ENCODE measurements at places on chromosomes 13 and 19.

DNA sequence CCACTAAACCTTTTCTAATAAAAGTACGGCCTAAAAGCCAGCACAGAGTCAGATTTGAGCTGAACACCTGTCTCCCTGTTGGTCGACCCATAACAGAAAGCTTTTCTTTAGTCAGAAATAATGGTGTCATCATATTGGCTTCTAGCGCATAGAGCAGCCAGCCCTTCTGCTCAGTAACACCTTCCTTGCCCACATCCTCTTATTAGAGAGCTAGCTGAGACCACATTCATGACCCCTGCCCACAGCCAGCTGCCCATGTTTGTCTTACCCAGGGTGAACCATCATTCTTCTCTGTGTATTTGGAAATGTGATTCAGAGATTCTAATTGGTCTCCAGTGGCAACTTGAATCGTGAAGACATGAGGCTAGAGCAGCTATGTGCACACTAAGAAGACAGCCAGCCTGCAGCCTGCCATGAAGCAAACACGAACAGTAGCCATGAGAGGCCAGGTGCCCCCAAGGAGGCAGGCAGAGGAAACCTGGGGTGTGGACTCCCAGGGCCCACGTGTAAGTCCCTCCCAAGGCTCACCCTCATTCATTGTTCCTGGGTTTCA lies 82.3 kb upstream of the PDCD5 start:
- peak; percentile 33 for DNase-seq

DNA sequence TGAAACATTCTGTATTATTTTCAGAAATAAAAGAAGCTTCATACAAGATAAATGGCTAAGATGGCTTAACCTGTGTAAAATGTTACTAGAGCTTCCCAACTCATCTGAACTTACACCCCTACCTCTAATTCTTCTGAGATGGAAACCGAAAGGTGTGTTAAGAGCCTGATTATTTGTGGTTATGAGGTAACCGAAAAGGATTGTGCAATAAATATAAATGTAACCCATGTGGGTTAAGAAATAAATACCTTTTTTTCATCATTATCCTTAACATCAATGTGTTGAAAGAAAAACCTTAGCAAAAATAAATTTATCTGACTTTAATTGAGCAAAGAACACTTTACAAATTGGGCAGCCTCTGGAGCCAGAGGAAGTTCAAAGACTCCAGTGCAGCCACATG lies 961.8 kb upstream of the SPRY2 start:
- DNase-seq, result no peak

- DNase-seq, result no peak
Observed at GRCh38 chr13:29459813-29460355, 135.6 kb downstream of the SLC7A1 start.

DNA sequence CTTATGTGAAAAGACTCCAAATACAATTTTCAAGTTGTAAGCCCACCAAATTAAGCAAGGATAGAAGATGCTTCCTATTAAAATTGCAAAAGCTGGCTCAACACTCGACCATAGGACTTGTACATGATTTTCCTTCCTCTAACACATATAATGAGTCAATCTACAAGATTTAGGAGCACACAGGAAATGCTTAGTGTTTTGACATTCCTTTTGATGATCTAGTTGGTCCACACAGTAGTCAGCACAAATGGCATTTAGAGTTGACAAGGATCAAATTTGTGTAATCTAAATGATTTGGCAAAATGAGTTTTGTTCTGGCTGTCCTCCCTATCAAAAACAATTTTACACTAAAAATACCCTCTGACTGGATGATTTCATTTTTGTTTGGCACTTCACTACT lies 340.2 kb downstream of the DIAPH3 start:
- no peak for DNase-seq

DNA sequence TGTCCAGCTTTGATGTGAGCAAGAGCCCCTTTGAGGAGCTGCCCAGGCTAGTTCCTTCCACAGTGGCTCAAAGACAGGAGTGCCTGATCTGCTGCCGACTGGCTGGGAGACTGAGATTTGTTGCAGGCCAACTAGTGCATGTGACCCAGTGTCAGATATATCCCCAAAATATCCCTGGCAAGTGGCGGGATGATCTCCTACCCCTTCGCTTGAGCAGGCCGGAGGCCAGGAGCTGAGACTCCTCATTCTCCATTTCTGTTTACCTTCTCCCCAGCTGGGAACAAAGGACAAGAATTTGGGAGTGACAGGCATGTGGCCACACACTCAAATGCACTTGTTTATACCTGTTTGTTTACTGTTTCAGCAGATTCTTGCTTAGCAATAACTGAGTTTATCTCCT lies 37.1 kb upstream of the XPO4 start:
- DNase-seq, result no peak

DNA sequence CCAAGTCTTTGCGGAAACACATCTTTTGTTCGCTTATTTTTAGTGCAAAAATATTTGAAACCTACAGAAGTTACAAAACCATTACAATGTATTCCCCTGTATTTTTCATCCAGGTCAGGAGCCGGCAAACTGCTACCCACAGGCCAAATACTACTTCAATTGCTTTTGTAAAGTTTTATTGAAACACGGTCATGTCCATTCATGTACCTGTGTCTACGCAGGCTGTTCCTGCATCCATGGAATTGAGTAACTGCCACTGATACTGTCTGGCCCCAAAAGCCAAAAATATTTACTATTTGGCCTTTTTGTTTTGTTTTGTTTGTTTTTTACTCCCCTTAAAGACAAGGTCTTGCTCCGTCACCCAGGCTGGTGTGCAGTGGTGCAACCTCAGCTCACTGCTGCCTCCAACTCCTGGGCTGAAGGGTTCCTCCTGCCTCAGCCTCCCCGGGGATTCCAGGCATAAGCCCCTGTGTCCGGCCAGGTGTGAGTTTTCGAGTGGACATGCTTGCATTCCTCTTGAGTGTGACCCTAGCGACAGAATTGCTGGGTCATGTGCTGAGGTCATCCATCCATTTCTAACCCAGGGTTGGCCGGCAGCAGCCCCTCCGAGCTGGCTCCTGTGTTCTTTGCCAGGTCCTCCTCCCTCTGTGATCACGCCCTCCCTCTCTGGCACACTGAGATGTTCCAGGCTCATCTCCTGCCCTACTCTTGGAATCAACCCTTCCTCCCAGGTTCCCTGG lies 10.9 kb upstream of the S1PR4 start:
- no peak for DNase-seq

GRCh38 chr19:15828121-15828610 lies 12.7 kb upstream of the OR10H1 start:
- DNase-seq, result no peak

DNA sequence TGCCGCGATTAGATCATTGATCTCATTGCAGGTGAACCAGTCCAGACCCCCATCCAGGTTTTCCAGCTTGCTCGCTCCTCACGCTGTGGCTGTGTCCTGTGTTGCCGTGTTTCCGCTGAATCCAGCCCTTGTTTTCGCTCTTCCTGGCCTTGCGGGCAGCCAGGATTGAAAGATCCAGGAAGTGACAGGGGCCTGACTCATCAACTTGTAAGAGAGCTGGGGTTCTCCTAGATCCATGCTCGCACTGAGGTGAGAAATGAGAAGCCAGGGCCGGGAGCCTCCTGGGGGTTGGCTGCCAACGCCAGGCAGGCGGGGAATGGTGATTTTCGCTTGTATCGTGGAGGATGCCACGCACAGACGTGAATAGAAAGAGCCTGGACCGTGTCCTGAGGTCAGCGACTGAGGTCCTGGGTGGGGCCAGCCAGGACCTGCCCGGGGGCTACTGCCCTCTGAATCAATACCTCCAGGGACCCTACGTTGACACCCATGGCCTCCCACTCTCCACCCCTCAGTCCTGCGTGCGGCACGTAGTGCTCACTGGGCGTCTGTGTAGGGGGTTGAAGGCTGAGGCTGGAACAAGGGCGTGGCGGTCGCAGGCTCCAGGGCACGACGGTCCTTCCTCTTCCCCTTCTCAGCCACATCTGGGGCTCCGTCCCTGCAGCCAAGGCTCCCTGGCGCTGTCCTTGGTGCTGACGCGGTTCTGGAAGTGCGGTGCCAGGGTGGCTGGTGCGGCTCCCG lies 7.3 kb upstream of the PTPRH start:
- peak; percentile 59 for DNase-seq

DNA sequence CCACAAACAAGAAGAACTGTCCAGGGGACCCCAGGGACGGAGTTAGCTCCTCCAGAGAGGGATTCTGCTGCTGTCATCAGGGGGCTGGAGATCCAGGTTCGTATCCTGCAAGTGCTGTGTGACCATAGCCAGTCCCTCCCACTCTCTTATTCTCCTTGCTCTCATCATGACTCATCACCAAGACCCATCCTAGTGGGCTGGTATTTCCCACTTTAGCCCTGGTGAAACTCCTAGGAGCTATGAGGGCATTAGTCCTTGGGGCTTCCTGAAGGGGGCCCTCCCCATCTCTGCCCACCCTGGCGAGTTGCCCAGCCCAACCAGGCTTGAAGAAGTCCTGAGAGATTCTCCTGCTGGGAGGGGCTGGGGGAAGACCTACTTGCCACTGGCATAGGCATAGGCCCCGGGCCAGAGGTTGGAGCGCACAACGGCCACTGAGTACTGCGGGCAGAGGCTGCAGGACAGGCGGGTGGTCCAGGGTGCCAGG lies 7.5 kb upstream of the DMWD start:
- DNase-seq, result no peak

- no peak for DNase-seq
Observed at GRCh38 chr13:28052945-28053344, 47.4 kb downstream of the FLT3 start.

DNA sequence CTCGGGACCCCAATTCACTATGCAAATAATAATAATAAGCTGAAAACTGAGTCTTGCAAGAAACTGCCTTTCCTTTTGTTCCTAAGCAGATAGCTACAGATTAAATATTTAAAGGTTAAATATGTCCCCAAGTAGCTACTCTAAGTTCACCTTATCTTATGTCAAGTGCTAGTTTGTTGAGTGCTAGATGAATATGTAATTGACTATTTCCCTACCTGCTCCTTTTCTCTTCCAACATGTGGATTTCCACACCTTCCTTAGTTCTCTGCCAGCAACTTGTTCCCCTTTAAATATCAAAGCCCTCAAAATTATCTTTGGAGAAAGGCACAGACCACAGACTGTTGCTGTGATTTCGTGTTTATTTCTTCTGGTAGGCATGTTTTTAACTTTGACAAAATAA lies 709.2 kb upstream of the SLITRK1 start:
- DNase-seq, result no peak

GRCh38 chr19:44712864-44713515 lies 14.0 kb downstream of the CEACAM16 start:
- no peak for DNase-seq

- DNase-seq, result peak; percentile 82
Observed at GRCh38 chr19:11125994-11126685, 29.4 kb downstream of the SPC24 start.

- DNase-seq, result no peak
Observed at GRCh38 chr13:96299235-96299634, 209.3 kb downstream of the HS6ST3 start.

GRCh38 chr13:39536274-39536673 lies 66.7 kb downstream of the LHFPL6 start:
- no peak for DNase-seq

GRCh38 chr13:71278512-71278911 lies 588.5 kb downstream of the DACH1 start:
- no peak for DNase-seq

DNA sequence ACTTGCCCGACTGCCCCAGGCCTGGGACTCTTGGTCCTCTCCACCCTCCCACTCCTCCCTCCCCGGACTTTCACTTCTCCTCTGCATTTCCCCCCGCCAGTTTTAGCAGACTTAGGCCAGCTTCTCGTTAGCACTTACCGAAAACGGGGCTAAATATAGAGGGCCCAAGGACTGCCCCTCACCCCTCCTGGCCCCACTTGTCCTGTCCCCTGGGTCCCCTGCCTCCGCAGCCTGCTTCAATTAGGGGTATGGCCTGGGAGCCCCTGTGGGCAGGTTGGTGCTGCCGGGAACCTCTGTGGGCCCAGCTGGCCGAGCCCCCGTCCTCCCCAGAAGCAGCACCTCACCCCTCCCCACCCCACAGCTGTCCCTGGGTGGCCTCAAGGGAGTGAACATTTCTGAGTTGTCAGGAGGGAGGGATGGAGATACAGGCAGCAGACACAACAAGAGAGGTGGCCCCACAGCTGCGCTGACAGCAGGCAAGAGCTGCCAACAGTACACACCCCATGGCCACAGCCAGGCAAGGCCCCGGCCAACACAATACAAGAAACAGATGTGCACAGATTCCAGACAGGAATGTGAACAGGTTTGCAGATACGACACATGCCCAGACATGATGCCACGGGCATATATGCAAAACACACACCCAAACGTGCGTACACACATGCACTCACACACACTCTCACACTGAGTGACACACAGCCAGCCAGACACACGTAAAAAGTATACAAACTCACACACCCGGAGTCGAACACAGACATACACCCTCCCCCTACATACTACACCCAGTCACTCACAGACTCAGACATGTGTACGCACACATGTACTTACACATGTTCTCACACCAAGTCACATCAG lies 2.6 kb downstream of the POU2F2 start:
- DNase-seq, result peak; percentile 77

- no peak for DNase-seq
Observed at GRCh38 chr13:35767256-35767976, 290.9 kb upstream of the MAB21L1 start.

DNA sequence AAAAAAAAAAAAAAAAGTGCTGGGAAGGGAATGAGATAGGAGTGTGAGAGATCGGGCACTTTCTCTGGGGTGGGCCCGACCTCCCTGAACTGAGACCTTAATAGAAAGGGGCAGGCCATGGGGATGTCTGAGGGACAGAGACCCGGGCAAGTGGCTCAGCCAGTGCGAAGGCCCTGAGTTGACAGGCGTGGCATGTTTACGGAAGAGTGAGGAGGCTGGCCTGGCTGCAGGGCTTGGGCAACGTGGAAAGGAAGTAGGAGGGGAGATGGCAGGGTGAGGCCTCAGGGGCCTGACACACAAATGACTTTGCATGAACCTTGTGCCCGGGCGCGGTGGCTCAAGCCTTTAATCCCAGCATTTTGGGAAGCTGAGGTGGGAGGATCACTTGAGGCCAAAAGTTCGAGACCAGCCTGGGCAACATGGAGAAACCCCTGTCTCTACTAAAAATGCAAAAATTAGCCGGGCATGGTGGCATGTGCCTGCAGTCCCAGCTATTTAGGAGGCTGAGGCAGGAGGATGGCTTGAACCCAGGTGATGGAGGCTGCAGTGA lies 13.9 kb downstream of the FCHO1 start:
- peak; percentile 73 for DNase-seq

DNA sequence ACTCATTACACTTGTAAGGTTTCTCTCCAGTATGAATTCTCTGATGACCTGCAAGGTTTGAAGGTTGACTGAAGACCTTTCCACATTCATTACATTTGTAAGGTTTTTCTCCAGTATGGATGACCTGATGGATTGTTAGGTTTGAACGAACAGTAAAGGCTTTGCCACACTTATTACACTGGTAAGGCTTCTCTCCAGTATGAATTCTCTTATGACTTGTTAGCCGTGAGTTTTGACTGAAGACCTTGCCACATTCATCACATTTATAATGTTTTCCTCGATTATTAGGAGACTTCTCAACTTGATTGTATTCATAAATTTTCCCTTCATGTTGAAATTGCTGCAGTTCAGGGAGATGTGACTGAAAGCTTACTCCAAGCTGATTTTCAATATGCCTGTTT lies 6.8 kb upstream of the ZNF347 start:
- DNase-seq, result no peak

- no peak for DNase-seq
Observed at GRCh38 chr19:3851254-3852176, 17.3 kb downstream of the ZFR2 start.
